ENCODE measurements at places on chromosomes 6 and 20. TPM values are rescaled to one million over a fixed set of nuclear protein-coding genes. Genes with fewer than 3 reads are reported as not detected.

The WFDC5 gene
- not detected for polyA plus RNA-seq

DNA sequence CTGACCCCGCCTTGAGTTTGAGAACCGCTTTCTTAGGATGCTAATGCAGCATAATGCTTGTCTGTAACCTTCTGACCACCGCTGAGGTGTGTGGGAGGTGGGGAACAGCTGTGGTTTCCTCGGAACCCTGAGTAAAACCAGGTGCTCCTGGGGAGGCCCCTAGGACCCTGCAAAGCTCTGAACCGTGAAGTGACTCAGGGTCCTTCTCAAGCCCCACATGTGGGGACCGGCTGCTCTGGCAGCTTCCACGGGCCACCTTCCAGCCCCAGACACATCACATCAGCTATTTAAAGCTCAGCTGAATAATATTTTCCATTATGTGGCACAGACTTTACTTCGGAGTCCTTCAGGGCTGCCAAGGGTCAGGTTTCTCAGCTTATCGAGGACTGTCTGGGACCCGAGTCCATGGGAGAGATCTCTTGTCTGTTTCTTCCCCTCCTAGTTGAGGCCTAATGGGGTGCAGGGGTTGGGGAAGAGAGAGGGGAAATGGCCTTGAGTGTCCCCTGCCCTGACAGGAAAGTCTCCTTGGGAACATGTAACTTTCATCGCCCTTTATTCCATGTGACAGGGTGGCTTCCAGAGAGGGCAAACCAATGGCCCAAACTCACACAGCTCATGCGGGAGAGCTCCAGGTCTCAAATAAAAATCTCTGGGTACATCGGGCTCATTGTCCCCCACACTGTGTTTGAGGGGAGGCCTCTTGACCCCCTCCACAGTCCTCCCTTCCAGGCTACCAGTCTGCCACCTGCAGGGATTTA lies 186.1 kb upstream of the SLC24A3 start:
- DNase-seq, result peak; percentile 81

The WFDC10B gene
- polyA plus RNA-seq, result not detected

- no peak for DNase-seq
These were observed 8.3 kb downstream of the VSTM2L start for GRCh38 chr20:37911261-37911660.

DNA sequence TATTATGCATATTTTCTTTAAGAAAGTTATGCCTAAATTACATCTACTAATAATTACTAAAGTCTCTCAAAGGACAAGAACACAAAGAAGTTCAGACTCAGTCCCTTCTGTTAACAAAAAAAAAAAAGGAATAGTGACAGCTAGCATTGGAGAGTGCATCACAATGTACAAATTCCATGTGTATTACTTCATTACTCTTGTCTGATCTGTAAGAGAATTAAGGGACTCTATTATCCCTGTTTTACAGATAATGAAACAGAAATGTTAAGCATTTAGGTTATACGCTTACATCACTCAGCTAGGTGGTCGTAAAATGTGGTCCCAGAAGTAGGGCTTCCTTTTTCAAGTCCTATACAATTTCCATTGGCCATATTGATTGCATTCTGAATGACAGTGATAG lies 17.2 kb upstream of the VNN1 start:
- DNase-seq, result no peak

DNA sequence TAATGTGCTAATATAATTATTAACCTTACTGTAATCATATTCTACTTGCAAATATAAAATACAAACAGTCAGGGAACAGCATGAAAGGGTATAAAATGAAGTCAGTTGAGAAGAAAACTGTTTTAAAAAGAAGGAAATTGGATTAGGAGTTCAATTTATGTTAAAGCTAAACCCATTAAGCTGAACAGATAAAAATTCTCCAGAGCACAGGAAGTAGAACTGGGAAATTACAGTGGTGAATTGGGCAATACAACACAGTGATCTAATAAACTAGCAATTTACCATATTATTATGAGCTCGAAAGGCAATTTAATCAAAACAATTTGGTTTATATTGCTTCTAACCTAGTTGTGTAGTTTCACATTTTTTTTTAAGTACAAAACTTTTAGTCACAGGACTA lies 407.4 kb upstream of the RGS17 start:
- DNase-seq, result no peak

DNA sequence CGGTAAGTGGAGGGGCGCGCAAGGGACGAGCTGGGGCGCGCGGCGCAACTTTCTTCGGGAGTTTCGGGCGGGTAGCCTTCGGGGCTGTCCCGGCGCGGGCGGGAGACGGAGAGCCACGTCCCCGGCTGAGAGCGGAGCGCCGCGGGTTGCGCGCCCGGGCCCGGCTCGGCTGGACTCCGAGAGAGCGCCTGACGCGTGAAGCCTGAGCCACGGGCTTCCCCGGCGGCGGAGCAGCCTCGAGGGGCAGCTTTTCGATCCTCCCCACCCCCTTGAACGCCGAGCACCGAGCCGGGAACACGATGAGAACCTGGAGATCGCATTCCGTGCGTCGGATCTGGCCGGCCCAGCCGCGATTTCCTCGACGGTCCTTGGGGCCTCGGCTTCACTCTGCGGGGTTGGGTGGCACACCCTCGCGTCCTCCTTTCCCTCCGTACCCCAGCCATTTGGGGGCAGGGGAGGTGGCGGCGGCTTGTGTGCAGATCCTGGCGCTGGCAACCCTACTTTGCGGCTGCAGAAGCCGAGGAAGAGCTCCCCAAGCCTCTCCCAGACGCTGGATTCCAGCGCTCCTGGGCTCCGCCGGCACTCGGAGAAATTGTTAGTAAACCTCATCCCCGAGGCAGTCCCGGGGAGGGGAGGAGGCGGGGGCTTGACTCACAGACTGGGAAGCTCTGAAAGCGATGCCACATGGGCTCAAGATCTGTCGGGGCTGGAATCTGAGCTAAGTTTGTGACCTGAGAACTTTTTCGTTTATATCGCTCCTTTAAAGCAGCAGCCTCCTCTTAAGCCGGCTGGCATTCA lies 572 bp downstream of the DSE start:
- peak; percentile 94 for DNase-seq

The TFAP2D gene
- not detected for polyA plus RNA-seq

DNA sequence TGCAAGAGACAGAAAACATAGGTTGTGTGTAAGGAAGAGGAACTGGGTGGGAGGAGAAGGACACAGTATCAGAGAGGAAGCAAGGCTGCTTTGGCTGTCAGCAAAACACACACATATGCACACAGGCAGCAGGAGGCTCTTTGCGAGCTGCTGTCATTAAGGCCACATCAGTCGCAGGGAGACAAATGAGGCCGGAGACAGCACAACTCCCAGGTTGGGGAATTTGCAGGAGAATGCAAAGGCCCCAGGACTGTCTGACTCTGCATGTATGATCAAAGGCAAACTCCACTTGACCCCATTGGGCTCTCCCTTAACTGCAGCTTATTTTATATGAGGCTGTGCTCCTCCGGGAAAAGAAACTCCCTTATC lies 35.3 kb downstream of the METTL24 start:
- DNase-seq, result no peak

GRCh38 chr6:166435574-166435973 lies 52.8 kb upstream of the MPC1 start:
- DNase-seq, result peak; percentile 46

DNA sequence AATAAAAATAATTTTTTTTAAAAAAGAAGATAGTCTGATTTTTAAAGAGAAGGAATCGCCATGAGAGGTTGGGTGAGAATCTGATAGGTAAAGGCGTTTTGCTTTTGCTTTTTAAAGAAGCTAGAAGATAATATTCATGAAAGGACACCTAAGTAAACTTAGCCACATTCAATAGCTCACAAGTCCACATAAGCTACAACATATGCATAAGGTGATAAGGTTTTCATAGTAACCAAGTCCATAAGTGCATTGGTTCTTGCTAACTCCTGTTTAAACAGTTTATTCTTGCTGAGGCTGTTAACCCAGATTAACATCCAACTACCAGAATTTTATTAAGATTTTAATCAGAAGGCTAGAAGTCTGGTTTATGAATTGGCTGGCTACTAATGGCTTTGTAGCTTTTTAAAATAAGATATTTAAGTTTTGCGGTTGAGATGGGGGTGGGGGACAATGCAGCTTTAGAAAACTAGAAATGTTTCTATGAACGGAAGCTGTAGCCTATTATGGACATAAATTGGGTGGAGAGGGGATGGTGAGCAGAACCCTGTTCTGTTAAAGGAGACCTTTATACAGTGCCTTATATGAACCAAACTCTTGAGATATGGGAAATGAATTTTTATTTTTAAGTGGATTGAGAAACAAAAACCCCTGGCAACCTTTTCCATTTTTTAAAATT lies 235.1 kb downstream of the ZFAND3 start:
- DNase-seq, result no peak

DNA sequence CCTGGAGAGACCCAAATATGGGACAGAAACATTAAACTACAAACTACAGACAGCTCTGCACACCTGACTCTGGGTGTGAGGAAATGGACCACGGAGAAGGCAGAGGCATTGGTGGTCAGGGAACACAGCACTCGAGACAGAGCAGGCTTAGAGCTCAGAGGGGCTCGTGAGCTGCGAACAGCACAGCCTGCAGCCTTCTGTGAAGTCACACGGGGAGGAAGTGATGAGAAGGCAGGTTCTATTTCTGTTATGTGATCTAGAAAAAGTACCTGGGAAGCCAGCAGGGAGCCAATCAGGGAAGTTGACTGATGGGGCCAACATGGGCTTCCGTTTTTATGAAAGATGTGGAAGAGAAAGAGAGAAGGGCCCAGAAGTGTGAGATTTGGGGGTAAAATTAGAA lies 88.9 kb upstream of the SNAP25 start:
- no peak for DNase-seq

DNA sequence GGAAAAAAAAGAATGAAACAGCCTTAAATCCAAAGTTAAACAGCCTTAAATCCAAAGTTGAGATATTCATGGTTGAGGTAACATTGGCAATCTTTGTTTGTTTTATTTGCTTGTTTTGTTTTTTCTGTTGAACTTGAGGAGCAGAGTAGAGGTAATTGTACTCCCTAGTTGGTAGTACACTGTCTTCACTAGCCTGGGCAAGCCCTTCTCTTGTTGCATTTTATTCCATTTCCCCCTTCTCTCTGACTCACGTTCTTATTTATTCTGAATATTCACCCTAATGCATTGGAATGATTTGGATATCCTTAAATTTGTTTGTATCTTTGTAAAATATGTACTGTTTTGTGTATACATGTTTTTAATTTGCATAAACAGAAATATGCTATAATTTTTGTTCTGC lies 397.6 kb downstream of the CDC5L start:
- no peak for DNase-seq

The DEFB132 gene
- not detected for polyA plus RNA-seq

The FBXO30 gene
- polyA plus RNA-seq, result 8.7 TPM

GRCh38 chr20:24492031-24492607 lies 22.7 kb downstream of the SYNDIG1 start:
- DNase-seq, result no peak

DNA sequence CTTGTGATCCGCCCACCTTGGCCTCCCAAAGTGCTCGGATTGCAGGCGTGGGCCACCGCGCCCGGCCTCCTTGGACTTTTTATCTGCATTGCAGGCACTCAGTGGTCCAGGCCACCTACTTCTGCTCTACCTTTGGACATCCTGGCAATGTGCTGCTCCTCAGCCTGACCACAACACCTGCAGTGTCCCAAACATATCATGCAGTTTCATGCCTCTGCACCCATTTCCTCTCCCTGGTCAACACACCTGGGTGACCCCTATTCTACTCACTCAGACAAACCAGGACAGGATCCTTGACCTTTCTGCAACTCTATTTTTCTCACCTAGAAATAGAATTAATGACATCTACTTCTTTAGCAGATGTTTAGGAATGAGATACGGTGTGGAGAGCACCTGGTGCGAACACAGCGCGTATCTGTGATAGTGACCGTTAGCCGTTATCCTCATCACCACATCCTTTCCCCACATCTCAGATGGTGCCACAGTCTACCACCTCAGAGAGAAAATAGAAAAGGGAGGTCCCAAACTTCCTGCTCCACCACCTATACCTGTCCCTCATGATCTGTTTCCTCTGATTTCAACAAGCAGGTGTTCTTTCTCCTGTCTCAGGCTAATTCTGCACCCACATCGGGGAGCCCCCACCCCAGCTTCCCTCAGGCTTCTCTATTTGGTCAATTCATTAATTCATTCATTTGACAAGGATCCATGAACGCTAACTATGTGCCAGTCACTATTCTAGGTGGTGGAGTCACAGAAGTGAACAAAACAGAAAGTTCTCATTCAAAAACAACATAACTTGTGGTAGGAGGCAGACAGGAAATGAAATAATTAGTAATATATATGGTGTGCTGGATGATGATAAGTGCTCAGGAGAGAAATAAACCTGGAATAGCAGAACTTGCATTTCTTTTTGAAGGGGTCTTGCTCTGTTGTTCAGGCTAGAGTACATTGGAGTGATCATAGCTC lies 4.3 kb upstream of the BTN3A2 start:
- no peak for DNase-seq

GRCh38 chr6:141451511-141452353 lies 681.0 kb upstream of the GJE1 start:
- DNase-seq, result no peak

- DNase-seq, result no peak
These were observed 56.6 kb downstream of the NPEPL1 start for GRCh38 chr20:58749098-58749769.

The GMEB2 gene
- 7.6 TPM for polyA plus RNA-seq

The MUC22 gene
- polyA plus RNA-seq, result 0.12 TPM

- DNase-seq, result no peak
These were observed 46.4 kb upstream of the FERMT1 start for GRCh38 chr20:6169251-6169650.

- no peak for DNase-seq
These were observed 14.6 kb downstream of the GMDS start for GRCh38 chr6:2230659-2231277.

- DNase-seq, result no peak
These were observed 268.1 kb upstream of the SPTLC3 start for GRCh38 chr20:12740647-12741046.

- no peak for DNase-seq
These were observed 15.4 kb downstream of the METTL24 start for GRCh38 chr6:110342759-110343158.

- DNase-seq, result no peak
These were observed 121.3 kb downstream of the TCP11 start for GRCh38 chr6:35019831-35020230.

DNA sequence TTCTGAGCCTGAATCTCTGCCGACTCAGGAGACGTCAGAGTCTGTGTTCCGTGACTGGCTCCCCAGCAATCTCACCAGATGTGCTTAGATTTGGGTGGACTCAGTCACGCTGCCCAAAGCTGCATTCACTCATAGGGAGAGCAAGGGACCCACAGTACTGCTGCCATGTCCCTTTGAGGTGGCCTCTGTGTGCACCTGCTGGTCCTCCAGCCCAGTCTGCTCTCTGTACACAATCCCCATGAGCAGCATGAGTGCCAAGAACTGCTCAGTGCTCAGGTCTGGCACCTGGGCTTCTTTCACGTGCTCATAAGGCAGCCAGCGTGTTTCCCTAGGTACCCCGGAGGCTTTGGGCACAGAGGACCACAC lies 44.2 kb upstream of the TIAM2 start:
- no peak for DNase-seq

The HCRTR2 gene
- not detected for polyA plus RNA-seq

- peak; percentile 4 for DNase-seq
These were observed 106.7 kb upstream of the CENPW start for GRCh38 chr6:126233192-126233591.

- no peak for DNase-seq
These were observed 57.2 kb downstream of the KLHL31 start for GRCh38 chr6:53608396-53608795.

The B4GALT5 gene
- polyA plus RNA-seq, result 38.7 TPM

GRCh38 chr6:593139-593906 lies 63.6 kb downstream of the HUS1B start:
- DNase-seq, result peak; percentile 76

Data from muscle of leg (tissue), 16 donors.